ENCODE measurements at places on chromosomes 4 and X.

GRCh38 chr4:153623491-153623890 lies 60.6 kb upstream of the TLR2 start:
- no peak for DNase-seq

GRCh38 chrX:27608671-27609070 lies 18.5 kb downstream of the DCAF8L2 start:
- DNase-seq: no peak

GRCh38 chr4:67712000-67712625 lies 11.2 kb upstream of the UBA6 start:
- DNase-seq: no peak

GRCh38 chr4:66606215-66606614 lies 935.9 kb upstream of the EPHA5 start:
- DNase-seq: no peak

DNA sequence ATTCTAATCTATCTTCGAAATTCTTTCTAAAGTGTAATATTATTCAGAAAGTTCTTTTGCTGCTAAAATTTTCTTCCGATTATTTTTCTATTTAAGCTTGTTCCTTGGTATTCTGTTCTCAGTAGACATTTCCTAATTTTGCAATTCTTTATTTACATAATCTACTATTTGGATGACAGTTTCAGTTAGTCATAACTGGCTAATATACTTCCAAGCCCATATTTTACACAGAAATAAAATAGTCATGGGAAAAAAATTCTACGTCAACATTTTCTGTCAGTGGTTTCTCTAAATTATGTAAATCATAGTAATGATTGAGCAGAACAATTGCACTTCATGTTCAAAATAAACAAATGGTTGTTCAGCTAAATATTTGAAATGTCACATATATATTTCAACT lies 178.0 kb upstream of the ANKRD50 start:
- no peak for DNase-seq

- DNase-seq: no peak
Observed at GRCh38 chr4:48979914-48980579, 6.0 kb upstream of the CWH43 start.

DNA sequence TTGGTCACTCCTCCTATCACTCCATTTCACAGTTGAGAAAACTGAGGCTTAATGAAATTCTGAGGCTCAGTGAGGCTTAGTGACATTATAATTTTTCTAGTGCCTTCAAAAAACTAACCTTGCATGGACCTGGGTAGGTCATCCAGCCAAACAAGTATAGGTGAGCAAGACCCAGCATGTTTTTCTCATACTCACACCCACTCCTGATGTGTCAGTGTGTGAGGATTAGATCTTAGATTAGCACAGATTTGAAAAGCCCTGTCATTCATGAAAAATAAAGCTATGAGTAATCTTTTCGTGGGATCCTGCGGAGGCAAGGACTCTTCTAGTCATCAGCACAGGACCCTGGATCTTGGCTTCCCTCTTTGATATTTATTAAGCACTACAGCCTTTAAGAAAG lies 146.7 kb downstream of the CHIC2 start:
- DNase-seq: no peak
